ENCODE measurements at places on chromosomes 16 and 17.

DNA sequence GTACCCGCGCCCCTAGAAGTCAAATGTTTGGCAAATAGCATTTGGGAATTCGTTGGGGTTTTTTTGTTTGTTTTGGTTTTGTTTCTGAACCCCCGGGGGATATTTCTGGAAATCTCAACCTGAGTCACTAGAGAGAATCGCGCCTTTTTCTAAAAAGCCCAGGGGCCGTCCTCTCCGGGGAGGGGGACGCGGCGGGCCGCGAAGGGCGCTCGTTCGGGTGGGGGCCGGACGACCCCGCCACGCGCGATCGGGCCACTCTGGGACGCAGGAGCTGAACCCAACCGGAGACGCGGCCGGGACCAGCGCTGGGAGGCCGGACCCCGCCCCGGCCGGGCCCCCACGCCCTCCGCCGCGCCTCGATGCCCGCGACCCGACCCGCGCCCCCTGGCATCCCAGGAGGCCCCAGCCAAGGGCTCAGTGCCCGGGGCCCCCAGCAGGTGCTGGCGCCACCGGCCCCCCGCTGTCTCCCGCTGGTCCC lies 302 bp downstream of the LITAF start:
- no peak for DNase-seq

DNA sequence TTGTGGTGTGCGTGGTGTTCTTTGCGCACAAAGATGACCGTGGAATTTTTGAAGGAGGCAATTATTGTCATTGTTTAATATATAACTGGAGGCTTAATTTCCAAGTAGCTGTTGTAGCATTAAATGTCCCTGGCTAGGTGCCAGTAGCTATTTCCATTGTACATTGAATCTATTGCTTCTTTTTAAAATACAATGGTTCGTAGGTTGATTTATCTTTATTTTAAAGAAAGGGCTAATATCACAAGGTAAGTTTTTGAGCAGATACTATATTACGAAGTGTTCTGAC lies 127.1 kb downstream of the RPTOR start:
- DNase-seq: no peak

- no peak for DNase-seq
Observed at GRCh38 chr16:280552-280951, at the start of gene ARHGDIG. TSS of gene ARHGDIG (plus strand) at chr16:280591. CDS start at chr16:280681, 90 bp downstream.

- no peak for DNase-seq
Observed at GRCh38 chr16:67184453-67184994, 761 bp upstream of the MATCAP1 start.

DNA sequence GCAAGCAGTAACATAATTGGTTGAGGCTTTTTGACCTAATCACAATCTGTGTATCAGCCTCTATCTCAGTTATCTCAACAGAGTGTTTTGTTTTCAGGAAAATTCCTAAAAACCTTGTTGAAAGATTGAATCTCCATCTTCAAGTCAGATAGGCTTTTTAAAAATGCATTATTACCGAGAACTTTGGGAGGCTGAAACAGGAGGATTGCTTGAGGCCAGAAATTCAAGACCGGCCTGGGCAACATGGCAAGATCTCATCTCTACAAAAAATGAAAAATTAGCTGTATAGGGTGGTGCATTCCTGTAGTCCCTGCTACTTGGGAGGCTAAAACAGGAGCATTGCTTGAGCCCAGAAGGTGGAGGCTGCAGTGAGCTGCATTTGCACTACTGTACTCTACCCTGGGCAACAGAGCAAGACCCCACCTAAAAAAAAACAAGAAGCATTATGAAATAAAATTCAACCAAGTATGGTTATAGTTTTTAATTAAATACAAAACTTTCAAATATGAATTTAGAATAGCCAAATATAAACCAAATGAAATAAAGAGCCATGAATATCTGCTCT lies 68.4 kb downstream of the VMP1 start:
- DNase-seq: no peak

- DNase-seq: no peak
Observed at GRCh38 chr16:11674001-11674817, 6.0 kb downstream of the SNN start.

GRCh38 chr17:45277992-45278391 lies 16.1 kb upstream of the SPATA32 start:
- DNase-seq: no peak

- no peak for DNase-seq
Observed at GRCh38 chr16:88910284-88911135, 44.0 kb upstream of the PABPN1L start.

DNA sequence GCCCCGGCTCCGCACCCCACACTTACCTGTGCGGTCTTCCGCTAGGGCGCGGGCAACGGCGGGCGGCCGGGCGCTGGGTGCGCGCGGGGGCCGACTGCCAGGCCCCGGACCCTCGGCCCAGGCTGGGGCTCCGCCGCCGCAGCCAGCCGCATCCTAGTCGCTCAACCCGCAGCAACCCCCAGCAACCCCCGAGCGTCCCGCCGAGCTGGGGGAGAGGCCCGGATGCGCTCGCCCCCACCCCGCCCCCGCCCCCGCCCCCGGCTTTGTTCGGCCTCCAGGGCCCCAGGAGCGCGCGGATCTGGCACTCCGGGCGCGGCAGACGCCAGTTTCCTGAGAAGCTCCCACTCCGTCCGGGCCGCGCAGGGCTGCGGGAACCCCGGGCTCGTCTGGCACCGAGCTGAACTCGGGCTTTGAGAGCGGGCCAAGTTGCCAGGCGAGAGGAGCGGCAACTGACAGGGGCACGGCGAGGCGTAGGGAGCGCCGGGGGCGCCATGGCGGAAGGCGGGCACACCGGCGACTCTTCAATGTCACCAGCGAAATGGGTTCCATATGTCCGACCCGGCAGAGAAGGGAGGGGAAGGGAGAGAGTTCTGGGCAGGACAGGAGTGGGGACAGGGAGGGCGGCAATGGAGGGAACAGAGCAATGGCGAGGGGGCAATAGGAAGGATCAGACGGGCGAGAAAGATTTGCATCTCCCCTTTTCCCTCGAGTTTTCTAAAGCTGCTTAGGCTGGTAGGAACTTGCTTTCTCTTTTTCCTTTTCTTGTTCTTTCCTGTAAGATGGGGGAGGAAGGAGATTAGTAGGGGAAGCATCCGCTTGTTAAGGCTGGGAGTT lies 13.7 kb downstream of the HOXB4 start:
- no peak for DNase-seq

DNA sequence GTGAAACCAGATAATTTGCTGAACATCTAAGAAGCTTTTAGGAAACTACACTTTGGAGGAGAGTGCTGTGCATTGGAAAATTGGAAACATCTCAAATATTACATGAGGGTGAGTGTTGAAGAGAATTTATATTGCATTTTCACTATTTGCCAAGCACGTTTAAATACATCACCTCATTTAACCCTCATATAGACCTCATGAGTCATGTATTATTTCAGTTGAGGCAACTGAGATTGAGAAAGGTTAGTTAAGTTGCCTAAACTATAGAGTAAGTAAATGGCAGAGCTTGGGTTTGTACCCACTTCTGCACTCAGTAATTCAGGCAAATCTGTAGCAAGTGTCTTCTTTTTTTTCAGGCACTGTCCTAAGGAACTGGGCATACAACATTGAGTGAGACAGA lies 3.7 kb upstream of the NLK start:
- DNase-seq: no peak

GRCh38 chr16:67268136-67268579 lies 11.2 kb upstream of the PLEKHG4 start:
- DNase-seq: no peak

DNA sequence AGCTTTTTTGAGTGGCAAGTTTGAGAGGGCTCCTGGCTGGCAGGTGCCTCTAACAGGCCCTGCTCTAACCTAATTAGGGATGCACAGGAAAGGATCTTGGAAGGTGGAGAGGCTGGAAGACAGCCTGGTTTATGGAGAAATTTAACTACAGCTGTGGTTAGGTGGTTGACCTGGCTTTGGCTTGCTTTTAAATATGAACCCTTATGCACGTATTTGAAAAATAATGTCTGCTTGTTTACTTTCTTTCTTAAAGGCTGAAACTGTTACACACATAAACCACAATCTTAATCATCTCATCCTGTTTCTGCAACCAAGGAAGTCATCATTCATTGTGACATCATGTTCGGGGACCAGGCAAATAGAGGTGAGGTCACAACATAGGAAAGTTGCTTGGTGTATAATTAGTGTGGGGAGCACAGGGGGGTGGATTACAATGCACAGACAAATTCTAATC lies 23.1 kb upstream of the DHRS13 start:
- DNase-seq: no peak

All from right lobe of liver (tissue), 6 donors.